ENCODE measurements at places on chromosomes 5 and 9.

- peak; percentile 40 for DNase-seq
These were observed 186.2 kb downstream of the DCP2 start for GRCh38 chr5:113162770-113163169.

DNA sequence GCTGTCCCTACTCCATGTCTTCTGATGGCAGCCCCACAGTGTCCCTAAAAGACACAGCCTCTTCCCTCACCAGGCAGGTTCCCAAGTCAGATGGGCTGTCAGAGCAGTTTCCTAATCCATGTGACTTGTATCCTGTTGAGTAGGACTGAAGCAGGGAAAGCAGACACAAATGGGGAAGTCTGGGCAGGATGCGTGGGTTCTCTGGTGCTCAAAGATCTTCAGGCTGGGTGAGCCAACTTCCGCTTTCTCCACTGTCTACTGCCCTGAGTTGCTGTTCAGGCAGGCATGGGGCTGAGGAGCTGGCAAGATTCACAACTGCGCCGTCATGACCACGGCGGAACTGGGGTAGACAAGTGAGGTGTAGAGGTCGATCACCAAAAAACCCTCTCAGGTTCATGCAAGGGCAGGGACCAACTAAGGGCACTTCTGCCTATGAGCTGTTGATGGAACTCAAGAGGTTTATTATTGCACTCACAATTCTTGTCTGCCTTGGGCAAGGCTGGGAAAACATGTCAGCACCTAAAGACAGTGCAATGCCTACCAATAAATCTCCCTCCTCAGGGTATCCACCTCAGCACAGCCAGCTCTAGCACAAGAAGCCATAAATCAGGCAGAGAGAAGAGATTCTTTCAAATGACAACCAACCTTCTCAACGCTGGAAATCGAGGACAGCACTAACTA, 83.4 kb downstream of the RAPGEF1 start:
- no peak for DNase-seq

DNA sequence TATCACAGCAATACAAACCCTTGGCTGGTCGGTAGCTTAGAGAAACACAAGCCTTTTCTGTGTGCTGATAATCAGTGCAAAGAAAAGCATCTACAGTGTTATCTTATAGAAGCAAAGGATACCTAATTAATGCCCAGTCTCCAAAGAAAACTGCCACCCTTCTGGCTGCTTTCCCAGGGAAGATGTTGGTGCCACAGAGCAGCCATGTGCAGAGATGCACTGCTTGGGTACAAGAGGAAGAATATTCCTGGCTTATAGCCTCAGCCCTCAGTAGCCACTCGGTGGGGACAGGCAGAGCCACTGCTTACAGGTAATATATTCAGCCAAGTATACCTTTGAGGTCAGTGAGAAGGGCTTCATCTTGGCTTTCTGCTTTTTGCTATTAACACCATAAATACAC, 185.3 kb downstream of the PCSK1 start:
- no peak for DNase-seq

GRCh38 chr5:175129121-175129520, 314.9 kb downstream of the DRD1 start:
- DNase-seq, result no peak

DNA sequence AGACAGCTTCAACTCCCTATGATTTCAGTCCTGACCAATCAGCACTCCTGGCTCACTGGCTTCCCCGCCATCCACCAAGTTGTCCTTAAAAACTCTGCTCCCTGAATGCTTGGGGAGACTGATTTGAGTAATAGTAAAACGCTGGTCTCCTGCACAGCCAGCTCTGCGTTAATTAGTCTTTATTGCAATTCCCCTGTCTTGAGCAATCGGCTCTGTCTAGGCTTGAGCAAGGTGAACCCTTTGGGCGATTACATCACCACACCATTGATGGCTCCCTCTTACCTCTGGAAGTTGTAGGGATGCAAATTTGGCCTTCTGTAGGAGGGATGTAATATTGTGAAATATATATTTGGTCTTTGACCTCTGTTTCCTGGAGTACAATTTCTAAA, 2.9 kb upstream of the SLC23A1 start:
- no peak for DNase-seq

- DNase-seq, result peak; percentile 87
These were observed 147.4 kb upstream of the PUM3 start for GRCh38 chr9:2991292-2991691.

- no peak for DNase-seq
These were observed 32.1 kb downstream of the TRMO start for GRCh38 chr9:97889941-97890887.
